ENCODE measurements at places on chromosomes 13 and 19. TPM values are rescaled to one million over a fixed set of nuclear protein-coding genes. Genes with fewer than 3 reads are reported as not detected.

The EXOC3L2 gene
- total RNA-seq: 0.38 TPM

The VSIG10L gene
- total RNA-seq: 0.62 TPM

The CYP2S1 gene
- 7.8 TPM for total RNA-seq

The ZNF793 gene
- 1.9 TPM for total RNA-seq

The FFAR2 gene
- not detected for total RNA-seq

The KIR2DL3 gene
- not detected for total RNA-seq

The EML2 gene
- 74.6 TPM for total RNA-seq

The ZNF541 gene
- not detected for total RNA-seq

The PSG2 gene
- total RNA-seq: not detected

The ZNF823 gene
- total RNA-seq: 3.0 TPM

The DHDH gene
- total RNA-seq: 0.11 TPM

The AXL gene
- total RNA-seq: 94.9 TPM

The MYO1F gene
- total RNA-seq: 0.31 TPM

The SPRY2 gene
- total RNA-seq: 17.7 TPM

The ITGBL1 gene
- total RNA-seq: 2.8 TPM

The FXYD7 gene
- total RNA-seq: not detected

The ZNF723 gene
- total RNA-seq: not detected

The ATP4B gene
- not detected for total RNA-seq

The ZNF224 gene
- 11.9 TPM for total RNA-seq

The KLK1 gene
- not detected for total RNA-seq

The SIAH3 gene
- total RNA-seq: 0.04 TPM

The ZNF69 gene
- 0.16 TPM for total RNA-seq

The ZNF681 gene
- total RNA-seq: 0.80 TPM

The C19orf33 gene
- 606 TPM for total RNA-seq

The PDCD2L gene
- 32.3 TPM for total RNA-seq

The CYSLTR2 gene
- total RNA-seq: not detected

The ZNF888 gene
- 6.2 TPM for total RNA-seq

The RASGRP4 gene
- not detected for total RNA-seq

Data from hair follicular keratinocyte (primary cell).